ENCODE measurements at places on chromosomes 4 and X.

DNA sequence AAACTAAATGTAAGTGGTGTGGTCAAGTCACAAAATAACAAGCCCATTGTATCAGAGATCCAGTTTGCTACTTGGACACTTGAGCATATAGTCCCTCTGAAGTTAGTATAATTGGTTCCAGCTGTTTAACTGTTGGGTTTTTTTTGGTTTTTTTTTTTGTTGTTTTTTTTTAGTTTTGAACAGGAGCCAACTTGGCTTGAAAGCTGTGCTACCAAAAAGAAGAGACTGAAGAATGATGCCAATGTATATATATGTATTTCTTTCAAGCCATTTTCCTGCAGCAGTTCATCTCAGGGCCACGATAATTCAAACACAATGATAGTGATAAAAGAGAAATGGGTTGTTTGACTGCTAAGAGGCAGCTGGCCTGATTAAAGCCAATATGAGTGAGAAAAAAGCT lies 138.3 kb downstream of the PCDH18 start:
- no peak for DNase-seq

GRCh38 chr4:128623508-128624215 lies 185.8 kb upstream of the JADE1 start:
- no peak for DNase-seq

GRCh38 chr4:17565846-17566245 lies 11.2 kb upstream of the LAP3 start:
- no peak for DNase-seq

DNA sequence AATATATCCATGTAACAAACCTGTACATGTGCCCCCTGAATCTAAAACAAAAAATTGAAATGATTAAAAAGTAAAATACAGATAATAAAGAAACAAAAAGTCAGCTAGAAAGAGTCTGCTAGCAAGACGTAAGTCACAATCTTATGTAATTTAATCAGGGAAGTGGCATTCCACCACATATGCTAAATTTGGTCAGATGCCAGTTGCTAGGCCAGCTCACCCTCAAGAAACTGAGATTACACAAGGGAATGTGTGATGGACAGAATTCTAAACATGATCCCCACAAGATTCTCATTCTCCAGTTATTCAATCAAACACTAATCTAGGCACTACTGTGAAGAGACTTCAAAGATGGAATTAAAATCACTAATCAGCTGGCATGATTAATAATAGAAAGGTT lies 689.3 kb downstream of the CENPC start:
- DNase-seq: no peak

GRCh38 chr4:112277705-112278448 lies 7.8 kb downstream of the TIFA start:
- DNase-seq: no peak

DNA sequence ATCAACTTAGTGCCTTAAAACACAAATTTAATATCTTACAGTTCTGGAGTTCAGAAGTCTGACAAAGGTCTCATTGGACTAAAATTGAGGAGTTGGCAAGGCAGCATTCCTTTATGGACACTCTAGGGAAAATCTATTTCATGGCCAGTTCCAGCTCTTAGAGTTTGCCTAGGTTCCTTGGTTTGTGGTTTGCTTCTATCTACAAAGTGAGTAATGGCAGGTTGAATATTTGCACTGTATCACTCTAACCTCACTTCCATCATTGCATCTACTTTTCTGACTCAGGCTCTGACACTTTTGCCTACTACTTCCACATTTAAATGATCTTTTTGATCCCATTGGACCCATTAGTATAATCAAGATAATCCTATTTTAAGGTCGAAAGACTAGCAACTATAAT lies 64.7 kb upstream of the PCDH10 start:
- no peak for DNase-seq

DNA sequence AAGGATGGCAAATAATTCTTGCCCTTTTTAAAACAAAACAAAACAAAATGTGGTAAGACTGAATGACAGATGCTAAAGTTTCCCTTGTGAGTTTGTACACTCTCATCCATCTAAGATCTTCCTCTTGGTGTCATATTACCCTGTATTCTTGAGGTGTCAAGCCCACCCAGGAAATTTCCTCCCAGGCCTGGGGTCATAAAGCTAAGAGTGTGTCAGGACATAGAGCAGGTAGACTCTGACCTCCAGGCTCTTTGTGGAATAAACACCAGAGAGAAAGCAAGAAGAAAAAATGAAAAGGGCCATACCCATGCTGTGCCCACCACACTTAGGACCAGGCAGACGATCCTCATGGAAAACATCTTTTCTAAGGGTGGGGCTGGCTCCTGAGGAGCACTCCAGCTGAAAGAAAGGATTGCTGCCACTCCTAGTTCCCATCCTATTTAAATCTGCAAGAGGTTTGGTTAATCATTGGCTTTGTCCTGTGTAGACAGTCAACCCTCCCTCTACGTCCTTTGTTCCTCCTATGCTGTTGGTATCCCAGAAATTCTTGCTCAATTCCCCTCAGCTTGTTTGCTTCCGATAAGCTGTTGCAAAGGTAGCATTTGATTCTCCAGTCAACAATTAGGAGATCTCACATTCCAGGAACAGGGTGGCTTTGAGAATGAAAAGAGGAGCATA lies at the start of gene FGA:
FGA (minus strand) TSS at position 414 of the 678 bp plus-strand sequence; CDS start at position 359, 55 bp downstream.
- DNase-seq: no peak

GRCh38 chr4:54107951-54108748 lies 8.2 kb downstream of the GSX2 start:
- DNase-seq: no peak

- DNase-seq: no peak
These were observed 10.4 kb downstream of the FRG2 start for GRCh38 chr4:190016369-190017289.

Data from NCI-H1694 (cell line).